Activated naive CD4-positive, alpha-beta T cell treated with Interleukin-2 at 50 U/mL for 16 hours (primary cell): ENCODE measurements at places on chromosomes 7 and 10.

GRCh38 chr7:32108651-32109050 lies 38.4 kb upstream of the PDE1C start:
- no peak for DNase-seq

DNA sequence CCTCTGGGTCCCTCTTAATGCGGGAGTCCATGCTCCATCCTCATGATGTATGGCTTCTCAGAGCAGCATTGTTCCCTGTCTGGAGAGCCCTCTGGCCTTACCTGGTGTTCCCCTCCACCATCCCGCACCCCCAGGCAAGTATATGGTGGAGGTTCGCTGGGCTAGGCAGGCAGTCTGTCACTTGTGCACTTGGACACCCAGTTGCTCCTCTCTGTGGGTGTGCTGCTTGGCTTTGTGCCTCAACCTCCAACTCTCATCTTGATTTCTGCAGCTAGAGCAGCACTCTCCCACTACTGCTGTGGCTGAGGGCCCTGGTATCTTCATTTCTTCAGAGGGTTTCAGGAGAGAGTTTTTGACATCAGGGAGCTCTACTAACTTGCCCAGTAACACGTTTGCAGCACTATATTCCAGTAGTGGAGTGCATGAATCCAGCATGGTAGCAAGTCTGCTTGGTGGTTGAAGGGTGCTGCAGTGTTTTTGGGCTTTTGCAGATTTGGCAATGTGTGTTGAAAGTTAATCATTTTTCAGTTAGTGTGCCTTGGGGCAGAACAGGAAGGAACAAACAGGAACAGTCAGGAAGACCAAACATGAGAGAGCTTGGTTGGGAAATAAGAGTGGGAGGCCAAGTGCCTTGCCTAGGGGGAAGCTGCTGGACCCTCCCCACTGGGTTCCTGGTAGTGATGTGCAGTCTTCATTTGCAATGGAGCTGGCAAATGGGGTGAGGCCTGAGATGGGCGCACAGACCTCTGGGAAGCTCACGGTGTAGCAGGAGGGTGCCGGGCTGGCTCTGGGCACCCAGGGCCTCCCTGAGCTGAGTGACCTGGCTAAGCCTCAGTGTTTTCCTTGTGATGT lies 37.4 kb downstream of the TSPAN14 start:
- DNase-seq = no peak

- DNase-seq = no peak
These were observed 893.9 kb downstream of the CCSER2 start for GRCh38 chr10:85222300-85222699.

GRCh38 chr7:88071994-88072714 lies 138.1 kb downstream of the ADAM22 start:
- DNase-seq = no peak
